ENCODE measurements at places on chromosomes 2 and 18. TPM values are rescaled to one million over a fixed set of nuclear protein-coding genes. Genes with fewer than 3 reads are reported as not detected.

TMEM169 gene
- total RNA-seq: 0.41 TPM

HOXD12 gene
- total RNA-seq: not detected

ALKAL2 gene
- total RNA-seq: not detected

MAPRE3 gene
- total RNA-seq: 2.3 TPM

KATNAL2 gene
- 1.6 TPM for total RNA-seq

TMEM178A gene
- total RNA-seq: 0.16 TPM

TRIM54 gene
- 0.24 TPM for total RNA-seq

IL18R1 gene
- total RNA-seq: 21.8 TPM

RNF125 gene
- total RNA-seq: 11.8 TPM

GRCh38 chr2:178330175-178331017, 120.6 kb downstream of the PRKRA start:
- DNase-seq: no peak

GRCh38 chr2:186486651-186487647, 889 bp downstream of the ZC3H15 start:
- no peak for DNase-seq

DNA sequence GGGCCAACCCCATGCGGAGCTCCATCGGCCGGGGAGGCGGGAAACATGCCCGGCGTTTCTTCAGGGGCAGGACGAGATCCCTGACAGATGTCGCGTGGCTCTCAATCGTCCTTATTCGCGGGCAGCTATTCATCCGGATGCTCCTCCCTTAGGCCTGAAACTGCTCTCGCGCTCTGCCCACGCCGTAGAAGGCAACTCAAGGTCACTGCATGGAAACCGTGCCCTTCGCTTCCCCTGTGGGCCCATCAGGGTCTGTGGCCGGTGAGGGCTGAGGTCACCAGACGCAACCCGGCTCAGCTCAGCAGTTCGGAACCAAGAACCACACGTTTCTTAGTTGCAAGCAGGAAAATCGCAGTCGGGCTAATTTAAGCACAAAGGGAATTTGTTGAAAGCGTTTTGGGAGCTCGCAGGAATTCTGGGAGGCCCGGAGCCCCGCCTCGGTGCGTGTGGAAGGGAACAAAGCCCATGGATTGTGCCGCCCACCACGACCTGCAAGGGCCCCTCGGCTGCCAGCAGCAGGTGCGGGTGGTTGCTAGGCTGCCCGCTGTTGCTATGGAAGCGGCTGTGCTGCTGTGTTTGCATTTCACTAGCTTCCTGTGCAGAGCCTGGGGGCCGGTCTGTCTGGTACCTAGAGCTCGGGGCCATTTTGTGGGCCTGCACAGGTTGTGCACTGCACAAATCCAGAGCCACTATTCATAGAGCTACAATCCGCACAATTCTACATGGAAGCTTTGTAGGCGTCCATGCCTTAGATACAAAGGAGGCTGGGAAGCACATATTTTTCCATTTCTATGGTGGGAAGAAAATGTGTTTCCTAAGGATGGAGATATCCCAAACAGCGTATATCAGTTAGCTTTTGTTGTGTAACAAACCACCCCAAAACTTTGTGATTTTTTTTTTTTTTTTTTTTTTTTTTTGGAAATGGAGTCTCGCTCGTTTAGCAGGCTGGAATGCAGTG, 6.0 kb upstream of the ALLC start:
- DNase-seq: peak; percentile 87

DNA sequence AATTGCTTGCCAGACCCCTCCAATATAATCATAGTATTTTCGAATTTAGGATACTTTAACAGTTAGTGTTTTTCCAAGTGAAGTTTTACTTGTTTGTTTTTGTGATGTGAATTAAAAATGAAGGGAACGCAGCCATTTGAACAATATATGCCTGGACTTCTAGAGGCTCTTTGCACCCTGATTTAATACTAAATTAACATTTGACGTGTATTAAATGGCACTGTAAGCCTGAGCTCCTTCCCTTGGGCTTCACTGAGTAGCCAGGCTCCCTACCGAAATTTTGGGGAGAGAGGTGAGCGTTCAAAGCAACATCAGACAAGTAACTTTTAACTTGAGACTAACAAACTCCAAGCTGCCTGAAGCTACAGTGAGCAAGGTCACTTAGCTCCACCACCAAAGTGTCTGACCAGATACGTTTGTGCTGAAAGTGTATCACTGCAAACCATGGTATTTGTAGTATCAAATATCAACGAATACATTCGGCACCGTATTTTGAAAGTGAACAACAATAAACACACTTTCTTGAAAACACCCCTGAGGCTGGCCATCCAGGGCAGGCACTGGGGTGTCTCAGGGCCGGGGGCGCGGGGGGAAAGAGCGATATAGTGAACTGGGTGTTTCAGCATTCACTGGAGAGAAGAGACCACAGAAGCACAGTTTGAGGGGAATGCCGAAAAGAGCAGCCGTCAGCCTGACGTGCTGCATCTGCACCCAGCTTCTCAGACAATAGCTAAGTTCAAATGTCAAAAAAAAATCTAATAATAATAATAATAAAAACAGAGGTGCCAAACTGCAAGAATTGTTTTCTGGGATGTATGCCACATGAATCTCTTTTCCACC, 7.7 kb upstream of the POU3F3 start:
- no peak for DNase-seq

- no peak for DNase-seq
These were observed 35.0 kb upstream of the LRP1B start for GRCh38 chr2:142165790-142166189.

GRCh38 chr2:70939839-70940580, 4.3 kb downstream of the ATP6V1B1 start:
- DNase-seq: no peak

DNA sequence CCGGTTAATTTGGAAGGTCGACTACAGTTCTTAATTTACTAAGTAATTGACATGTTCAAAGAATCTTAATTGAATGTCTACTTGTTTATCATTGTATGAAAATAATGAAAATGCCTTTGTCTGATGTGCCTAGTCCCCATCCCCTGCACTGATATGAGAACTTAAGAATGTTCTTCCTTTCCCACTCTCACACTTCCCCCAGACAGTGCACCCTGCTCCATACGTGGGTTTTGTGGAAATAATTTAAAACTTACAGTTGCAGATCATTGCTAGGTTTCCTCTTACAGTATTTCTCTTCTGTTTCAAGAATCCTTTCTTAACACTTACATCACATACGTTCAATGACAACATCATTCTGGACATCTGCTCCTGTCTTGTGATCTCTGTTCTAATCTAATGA, 3.5 kb downstream of the ICOS start:
- DNase-seq: no peak

DNA sequence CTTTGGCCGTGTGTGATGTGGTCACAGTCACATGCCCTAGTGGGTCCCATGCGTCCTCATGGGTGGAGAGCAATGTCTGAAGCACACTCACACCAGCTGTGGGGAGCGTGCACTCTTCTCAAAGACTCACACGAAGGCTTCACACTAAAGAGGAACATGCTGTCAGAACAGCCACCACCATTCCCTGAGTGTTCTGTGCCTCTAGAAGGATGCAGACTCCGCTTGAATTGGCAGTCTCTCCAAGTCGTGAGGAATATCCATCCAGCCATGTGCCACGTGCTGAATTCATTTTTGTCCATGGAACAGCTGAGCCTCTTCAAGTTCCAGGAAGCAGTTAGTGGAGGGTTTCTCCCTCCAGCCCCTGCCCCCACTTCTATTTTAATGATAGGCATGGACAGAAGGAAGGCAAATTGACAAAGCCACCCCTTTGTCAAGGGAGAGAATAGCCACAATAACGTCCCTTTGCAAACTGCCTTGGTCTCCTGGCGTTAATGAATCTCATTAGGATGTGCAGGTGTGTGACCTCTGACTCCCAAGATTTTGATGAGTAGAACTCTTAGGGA, 464.3 kb upstream of the ID2 start:
- DNase-seq: no peak

GRCh38 chr18:22564036-22564435, 146.3 kb upstream of the CTAGE1 start:
- DNase-seq: no peak

DNA sequence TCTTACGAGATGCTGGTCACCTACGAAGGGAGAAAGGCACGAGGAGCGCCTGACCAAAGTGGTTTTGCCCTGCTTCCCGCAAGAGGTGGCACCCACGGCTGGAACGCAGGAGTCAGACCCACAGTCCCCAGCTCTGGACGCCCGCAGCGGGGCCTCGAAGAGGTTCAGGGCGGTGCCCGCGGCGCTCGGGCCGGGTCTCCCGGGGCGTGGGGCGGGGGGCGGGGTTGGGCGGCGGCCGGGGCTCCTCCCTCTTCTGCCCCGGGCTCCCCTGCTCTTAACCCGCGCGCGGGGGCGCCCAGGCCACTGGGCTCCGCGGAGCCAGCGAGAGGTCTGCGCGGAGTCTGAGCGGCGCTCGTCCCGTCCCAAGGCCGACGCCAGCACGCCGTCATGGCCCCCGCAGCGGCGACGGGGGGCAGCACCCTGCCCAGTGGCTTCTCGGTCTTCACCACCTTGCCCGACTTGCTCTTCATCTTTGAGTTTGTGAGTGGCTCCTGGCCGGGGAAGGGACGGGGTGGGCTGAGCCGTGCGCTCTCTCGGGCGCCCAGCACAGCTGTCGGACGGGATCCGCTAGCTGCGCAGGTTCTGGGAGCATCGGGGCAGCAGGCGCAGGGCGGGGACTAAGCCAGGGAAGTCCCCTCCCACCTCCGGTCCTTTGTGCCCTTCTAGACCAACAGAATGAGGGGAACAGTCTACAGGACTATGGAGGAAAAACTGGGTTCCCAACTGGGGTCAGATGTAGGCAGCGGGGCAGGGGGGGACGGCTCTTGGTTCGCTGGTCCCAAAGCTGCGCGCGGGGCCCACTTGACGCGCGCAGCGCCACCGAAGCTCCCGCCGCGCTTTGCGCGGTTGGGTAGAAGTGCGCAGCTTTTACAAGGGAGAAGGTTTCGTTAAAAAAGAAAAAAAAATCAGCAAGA, at the start of gene MAL:
Gene MAL (plus strand): TSS at position 303 of the 914 bp plus-strand sequence. CDS start 85 bp downstream, at position 388.
- DNase-seq: peak; percentile 71

- no peak for DNase-seq
These were observed 78.4 kb downstream of the BMPR2 start for GRCh38 chr2:202454536-202454935.

GRCh38 chr2:58920001-58920400, 678.9 kb upstream of the FANCL start:
- DNase-seq: no peak

- DNase-seq: no peak
These were observed 52.3 kb upstream of the ITGB6 start for GRCh38 chr2:160252278-160252887.

DNA sequence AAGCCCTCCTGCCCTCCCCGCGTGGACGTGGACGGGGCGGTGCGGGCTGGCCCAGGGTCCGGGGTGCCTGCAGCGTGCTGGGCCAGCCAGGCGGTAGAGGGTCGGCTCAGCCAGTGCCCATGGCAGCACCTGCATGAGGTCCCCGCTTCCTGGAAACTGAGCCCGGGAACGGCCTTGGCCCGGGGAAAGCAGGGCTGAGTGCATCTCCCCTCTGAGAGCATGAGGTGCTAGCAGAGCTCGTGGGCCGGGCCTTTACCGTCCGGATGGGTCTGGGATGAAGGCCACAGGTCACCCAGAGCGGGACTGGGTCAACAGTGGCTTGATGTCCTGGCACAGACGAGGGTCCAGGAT, 39.8 kb downstream of the TSHZ1 start:
- DNase-seq: no peak

DNA sequence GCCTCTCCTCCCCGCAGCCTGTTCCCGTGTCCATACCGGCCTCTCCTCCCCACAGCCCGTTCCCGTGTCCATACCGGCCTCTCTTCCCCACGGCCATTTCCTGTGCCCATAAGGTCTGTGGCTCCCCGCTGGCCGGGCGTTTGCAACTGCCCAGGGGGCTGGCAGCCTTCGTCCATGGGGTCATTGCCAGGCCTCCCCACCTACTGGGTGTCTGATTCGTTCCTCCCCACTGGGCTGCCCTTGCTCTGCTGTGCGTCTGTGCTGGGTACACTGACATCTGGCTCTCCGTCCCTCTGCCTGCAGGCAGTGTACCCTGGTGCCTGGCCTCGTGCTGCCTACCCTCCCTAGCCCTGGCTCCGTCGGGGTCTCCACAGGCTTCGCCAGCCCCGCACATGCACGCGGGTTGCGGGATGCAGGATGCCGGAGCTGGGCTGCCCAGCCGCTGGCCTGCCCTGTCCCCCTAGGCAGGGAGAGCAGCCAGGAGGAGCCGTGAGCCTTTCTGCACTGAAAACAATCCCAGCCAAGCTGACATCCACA, 67.8 kb downstream of the NFATC1 start:
- DNase-seq: no peak

DNA sequence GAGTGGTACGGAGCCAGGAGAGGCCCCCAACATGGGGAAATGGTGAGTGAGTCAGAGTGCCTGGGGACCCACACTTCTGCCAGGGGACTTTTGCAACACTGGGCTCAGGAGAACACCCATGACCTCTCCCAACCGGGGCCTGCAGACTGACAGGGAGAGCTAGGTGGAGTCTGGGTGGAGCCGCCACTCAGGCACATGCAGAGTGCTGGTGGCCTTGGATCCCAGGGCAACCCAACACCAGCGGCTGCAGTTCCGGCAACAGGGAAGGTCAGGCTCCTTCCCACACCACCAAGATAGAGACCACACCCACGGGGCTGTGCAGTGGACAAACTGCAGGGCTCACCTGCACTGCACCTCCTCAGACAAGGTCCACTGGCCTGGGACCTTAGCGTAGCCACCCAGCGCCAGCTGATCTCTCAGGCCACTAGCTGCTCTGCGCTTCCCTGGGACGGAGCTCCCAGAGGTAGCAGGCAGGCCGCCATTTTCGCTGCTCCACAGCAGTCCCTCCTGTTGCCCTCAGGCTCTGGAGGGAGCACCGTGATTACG, 99.0 kb downstream of the EFEMP1 start:
- no peak for DNase-seq

DNA sequence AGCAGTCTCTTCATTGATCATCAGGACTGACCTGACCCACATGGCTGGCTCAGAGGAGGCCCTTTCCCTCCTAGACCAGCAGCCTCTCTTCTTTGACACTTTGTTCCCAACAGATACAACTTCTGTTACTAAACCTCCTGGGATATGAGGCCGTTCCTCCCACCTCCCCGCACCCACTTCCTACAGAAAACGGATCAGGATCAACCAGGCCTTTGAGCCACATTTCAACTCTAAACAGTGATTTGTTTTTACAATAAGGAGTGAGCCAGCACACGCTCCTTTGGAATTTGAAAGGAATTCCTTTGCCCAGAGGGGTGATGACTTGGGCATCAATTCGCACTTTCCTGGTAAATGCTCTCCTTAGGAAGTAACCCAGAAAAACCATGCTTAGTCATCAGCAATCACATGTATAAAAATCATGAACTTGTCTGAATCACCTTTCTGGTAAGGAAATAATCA, 180.4 kb downstream of the FAM124B start:
- DNase-seq: no peak

DNA sequence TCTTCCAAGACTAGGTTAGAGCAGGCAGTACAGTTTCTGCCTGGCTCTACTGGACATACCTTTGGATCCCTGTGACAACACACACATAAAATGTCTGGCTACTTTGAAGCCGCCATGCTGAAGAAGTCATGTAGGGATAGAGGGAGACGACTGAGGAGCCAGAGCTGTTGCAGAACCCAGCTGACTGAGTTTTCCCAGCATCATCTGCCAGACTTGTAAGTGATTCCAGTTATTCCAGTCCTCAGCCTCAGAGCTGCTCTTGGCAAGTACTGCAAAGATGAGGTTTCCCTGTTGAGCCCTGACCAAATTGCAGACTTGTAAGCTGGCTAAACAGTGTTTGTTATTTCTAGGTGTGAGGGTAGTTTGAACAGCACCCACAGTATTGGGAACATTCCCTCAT, 31.5 kb upstream of the TSPYL6 start:
- no peak for DNase-seq

GRCh38 chr2:46364797-46365457, 67.7 kb downstream of the EPAS1 start:
- no peak for DNase-seq

GRCh38 chr2:164910101-164910899, 45.0 kb downstream of the SLC38A11 start:
- DNase-seq: no peak

- DNase-seq: no peak
These were observed 27.2 kb downstream of the WIPF1 start for GRCh38 chr2:174570318-174570958.

Measured in activated naive CD8-positive, alpha-beta T cell treated with anti-CD3 and anti-CD28 coated beads for 36 hours (primary cell).